ENCODE measurements at places on chromosomes 3 and 15.

DNA sequence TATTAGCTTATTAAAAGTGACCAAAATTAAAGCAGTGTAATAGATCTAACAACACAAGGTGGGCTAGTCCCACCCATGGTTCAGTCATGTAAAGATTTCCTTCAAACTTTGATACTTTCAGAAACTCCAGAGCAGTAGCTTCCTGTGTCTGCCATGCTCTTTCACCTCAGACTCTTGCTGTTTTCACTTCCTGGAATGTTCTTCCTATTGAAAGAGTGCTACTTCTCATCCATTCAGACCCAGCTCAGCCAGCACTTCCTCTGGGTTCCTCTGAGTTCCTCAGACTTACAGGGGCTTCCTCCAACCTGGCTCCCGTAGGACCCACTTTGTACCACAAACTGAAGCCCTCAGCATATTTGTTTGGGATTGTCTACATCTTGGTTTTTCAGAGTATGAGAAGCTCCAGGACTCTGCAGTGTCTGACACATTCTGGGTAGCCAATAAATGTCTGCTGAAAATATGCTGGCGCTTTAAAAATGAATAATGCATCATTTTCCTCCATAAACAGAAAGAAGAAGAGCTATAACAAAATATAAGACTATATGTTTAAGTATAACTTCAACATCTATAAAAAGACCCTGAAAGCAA lies 18.0 kb downstream of the NCEH1 start:
- DNase-seq: no peak

- no peak for DNase-seq
These were observed 313.2 kb downstream of the POLQ start for GRCh38 chr3:121232309-121233225.

DNA sequence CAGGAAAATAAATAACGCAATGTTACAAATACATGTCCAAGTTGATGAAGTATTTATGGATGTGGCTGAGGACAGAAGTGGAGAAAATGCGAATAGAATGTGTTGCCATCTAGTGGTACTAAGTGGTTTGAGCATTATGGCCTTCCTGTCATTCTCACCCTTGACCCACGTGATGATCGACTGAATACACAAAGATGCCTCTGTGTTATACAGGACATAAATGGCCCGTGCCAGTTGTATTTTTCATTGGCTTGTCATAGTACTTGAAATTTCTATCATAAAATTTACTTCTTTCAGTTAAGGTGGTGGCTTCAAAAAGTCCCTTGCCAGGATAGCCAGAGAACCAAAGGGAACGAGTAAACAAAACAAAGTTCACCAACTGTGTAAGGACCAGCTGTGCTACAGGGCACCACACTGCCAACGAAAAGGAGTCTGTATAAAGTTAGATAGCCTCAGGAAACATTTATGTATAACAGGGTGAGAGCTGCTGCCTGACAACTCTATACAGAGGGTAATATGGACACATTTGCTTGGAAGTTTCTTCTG lies 103.7 kb downstream of the MYH15 start:
- DNase-seq: peak; percentile 1

- no peak for DNase-seq
These were observed 50.2 kb upstream of the GMNC start for GRCh38 chr3:190912736-190913135.

- no peak for DNase-seq
These were observed 615 bp downstream of the HES1 start for GRCh38 chr3:194136519-194137007.

GRCh38 chr15:33411596-33412540 lies 101.1 kb downstream of the RYR3 start:
- DNase-seq: no peak

DNA sequence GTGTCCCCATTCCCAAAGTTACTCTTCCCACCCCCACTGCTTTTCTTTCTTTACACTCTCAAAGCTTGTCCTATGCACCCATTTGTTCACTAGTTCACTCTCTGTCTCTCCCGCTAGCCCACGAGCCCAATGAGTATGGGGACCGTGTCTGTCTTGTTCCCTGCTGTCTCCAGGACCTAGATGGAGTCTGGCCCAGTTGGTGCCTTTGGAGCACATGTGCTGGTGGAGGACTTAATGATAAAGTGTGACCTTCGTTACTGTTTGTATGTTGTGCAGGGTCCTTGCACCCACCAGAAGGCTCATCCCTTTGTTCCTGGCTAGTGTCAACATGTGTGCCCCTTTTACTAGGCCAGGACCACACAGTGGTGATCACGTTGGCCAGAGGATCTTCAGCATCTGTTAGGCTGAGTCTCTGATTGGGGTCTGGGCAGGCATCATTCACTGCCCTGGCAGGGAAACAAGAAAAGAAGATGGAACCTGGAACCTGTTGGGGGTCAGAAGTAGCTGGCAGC lies 7.4 kb downstream of the CISH start:
- no peak for DNase-seq

- DNase-seq: no peak
These were observed 4.4 kb downstream of the UACA start for GRCh38 chr15:70758790-70759462.

GRCh38 chr3:95738045-95738444 lies 1076.3 kb upstream of the EPHA6 start:
- DNase-seq: no peak

- DNase-seq: peak; percentile 16
These were observed 150.5 kb downstream of the CFAP20DC start for GRCh38 chr3:58899159-58899952.

- no peak for DNase-seq
These were observed 44.5 kb downstream of the XXYLT1 start for GRCh38 chr3:195226445-195226844.

DNA sequence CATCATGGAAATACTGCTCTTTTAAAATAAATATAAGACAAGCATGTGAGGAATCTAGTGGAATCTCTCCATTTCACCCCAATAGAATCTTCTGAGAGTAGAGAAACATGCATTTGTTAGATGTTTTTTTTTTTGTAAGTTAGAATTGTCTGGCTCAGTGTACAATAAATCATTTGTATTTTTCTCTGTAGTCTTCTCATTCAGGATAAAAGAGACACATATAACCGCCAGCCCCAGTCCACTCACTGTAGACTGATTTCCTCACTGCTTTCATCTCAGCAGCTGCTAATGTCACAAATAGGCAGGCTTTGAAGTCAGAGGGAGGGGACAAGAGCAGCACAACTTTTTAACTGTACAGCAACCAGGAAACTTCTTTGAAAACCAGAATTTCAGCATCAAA lies 140.2 kb upstream of the RBMS3 start:
- no peak for DNase-seq

- no peak for DNase-seq
These were observed 127.4 kb upstream of the HACD2 start for GRCh38 chr3:123712077-123712860.

GRCh38 chr3:70111411-70111810 lies 111.9 kb downstream of the SAMMSON start:
- DNase-seq: no peak

DNA sequence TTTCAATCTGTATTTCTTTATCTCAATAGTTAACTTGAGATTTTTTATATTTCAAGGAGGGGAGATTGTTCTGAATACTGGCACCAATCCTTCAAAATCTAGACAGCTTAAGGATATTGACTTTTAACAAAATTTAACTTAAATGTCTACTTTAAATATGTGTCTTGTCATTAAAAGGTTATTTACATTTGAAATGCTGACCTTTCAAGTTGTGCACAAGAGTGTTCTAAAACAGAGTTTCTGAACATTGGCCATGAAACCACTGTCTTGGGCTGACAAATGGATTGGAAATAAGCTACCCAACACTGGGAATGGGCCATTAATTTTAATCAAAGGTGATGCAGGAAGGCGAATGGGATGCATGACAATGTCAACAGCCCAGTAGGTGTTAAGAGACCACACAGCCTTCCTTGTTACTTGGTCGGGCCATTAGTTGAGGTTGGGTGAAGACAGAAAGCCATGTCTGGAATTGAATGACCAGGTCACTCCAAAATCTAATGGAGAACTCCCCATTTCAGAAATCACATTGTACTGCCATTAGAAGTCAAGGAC lies 128.5 kb downstream of the CDIN1 start:
- DNase-seq: no peak

GRCh38 chr3:54970895-54971294 lies 43.0 kb upstream of the LRTM1 start:
- no peak for DNase-seq

DNA sequence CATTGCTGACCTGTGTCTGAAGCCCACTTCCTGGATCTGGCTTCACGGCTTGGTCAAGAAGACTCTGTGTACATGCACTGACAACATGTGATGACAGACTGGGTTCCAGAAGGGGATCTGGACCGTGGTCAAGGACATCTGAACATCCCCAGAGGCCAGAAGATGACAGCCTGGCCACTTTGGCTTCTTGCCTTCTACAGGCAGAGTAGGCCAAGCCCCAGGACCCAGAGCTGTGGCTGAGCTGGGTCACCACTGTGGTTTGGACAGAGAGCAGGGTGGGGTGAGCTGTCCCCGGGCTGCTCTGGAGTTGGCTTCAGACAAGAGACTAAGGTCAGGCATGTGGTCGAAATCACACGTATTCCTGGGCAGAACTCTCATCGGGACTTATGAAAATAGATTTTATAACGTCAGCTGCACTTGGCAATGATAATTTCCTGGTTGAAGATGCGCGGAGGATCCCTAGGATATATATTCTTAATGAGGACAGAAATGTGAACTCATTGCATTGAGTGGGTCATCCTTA lies 114.1 kb upstream of the FRMD4B start:
- no peak for DNase-seq

Data from CD4-positive, alpha-beta T cell treated with Interferon gamma for 1 hour (primary cell).